Spleen (tissue), 13 donors: ENCODE measurements at places on chromosomes 1 and 21. TPM values are rescaled to one million over a fixed set of nuclear protein-coding genes. Genes with fewer than 3 reads are reported as not detected.

NBPF9 gene
- 25.5 TPM for total RNA-seq

- no peak for DNase-seq
These were observed 20.9 kb upstream of the LY9 start for GRCh38 chr1:160774886-160775719.

- no peak for DNase-seq
These were observed 49.0 kb downstream of the CCN1 start for GRCh38 chr1:85629532-85629920.

DNA sequence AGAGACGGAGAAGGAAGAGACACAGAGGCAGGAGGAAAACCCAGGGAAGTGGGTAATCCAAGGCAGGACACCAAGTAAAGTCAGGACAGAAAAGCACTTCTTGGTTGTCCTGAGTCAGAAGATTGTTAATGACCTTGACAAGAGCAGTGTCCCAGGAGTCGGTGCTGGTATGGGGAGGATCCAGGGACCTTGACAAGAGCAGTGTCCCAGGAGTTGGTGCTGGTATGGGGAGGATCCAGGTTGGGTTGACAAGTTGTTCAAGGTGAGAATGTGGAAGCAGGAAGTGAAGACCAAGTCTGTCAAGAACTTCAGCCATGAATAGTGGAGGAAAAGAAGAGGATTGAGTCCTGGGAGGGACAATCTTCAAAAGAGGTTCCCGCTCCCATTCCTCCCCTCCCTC, 31.9 kb downstream of the ZBTB18 start:
- DNase-seq, result no peak

DNA sequence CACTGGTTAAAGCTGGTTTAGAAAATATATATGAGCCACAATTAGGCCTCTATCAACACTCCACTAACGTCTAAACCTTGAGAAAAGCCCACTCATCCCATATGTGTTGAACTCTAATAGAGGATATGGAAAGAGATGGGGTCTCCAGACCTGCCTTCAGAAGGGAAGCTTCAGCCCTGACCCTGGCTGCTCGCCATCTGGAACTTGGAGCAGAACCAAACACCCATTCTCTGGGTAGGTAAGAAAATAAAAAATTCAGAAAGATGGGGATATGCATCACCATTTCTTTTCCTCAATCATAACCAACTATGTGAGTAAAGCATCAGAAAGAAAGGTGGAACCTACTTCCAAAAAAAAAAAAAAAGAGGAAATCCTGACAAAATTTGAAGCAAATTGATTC, 666.2 kb downstream of the PTPRC start:
- no peak for DNase-seq
